Hindlimb muscle (tissue), 1 donor: ENCODE measurements at places on chromosomes 3 and 15.

DNA sequence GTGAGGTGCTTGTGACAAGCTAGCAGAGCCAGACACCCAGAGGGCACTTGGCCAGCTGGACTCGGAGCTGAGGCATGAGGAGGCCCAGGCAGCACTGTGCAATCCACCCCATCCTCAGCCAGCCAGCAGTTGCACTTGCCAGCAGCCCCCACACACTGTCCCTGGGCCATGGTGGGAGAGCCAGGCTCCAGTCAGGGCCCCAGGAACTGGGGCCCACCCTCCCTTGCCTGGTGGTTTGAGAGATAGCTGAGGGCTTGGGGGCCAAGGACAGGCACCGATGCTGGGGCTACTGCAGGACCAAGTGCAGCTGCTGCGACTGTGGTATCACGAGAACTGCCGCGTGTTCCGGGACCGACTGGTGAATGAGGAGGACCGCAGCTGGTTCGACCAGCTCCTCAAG lies 63.5 kb downstream of the DNAH1 start:
- DNase-seq, result no peak

DNA sequence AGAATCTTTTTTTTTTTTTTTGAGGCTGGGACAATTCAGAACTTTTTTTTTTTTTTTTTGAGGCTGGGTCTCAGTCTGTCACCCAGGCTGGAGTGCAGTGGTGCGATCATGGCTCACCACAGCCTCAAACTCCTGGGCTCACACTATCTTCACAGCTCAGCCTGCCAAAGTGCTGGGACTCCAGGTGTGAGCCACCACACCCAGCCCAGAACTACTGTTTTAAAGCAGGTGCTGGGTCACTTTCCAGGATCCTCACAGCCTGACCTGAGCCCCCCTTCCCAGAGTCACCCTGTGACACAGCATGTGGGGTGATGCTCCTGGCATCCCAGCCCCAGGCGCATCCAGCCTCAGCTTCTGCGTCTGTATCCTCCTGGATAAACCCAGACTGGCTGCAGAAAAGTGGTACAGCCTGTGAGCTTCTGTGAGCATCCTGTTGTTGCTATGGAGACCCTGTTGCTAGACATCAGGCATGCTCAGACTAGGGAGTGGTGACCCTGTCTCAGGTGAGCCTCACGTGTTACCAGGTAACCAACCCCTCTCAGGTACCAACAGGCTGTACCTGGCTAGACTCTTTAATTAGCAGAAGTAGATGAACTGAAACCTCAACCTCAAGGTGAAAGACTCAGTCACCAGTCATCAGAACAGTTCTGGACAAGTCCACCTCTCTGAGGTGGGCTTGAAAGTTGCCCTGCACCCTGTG lies 15.0 kb downstream of the KLF13 start:
- no peak for DNase-seq

- DNase-seq, result no peak
These were observed 43.8 kb downstream of the TRAK1 start for GRCh38 chr3:42134867-42135464.

- DNase-seq, result no peak
These were observed 60.9 kb downstream of the UMPS start for GRCh38 chr3:124791142-124791541.

- DNase-seq, result no peak
These were observed 128.7 kb upstream of the MB21D2 start for GRCh38 chr3:193046371-193046770.

- no peak for DNase-seq
These were observed 124.0 kb upstream of the STT3B start for GRCh38 chr3:31408720-31409119.

- no peak for DNase-seq
These were observed 15.6 kb downstream of the LIMD1 start for GRCh38 chr3:45610119-45610518.

DNA sequence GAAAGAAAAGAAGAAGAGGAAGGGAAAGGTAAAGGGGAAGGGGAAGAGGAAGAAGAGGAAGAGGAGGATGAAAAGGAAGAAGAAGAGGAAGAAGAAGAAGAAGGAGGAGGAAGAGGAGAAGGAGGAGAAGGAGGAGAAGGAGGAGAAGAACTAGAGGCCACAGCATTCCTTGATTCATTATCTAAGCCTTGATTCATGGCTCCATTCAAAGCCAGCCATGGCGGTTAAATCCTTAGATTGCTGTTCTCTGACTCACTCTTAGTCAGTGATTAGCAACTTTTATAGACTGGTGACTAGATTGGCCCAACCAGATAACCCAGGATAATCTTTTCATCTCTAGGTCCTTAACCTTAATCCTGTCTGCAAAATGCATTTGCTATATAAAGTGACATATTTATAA lies 47.6 kb downstream of the OSTN start:
- DNase-seq, result no peak
